ENCODE measurements at places on chromosomes 2 and 18.

DNA sequence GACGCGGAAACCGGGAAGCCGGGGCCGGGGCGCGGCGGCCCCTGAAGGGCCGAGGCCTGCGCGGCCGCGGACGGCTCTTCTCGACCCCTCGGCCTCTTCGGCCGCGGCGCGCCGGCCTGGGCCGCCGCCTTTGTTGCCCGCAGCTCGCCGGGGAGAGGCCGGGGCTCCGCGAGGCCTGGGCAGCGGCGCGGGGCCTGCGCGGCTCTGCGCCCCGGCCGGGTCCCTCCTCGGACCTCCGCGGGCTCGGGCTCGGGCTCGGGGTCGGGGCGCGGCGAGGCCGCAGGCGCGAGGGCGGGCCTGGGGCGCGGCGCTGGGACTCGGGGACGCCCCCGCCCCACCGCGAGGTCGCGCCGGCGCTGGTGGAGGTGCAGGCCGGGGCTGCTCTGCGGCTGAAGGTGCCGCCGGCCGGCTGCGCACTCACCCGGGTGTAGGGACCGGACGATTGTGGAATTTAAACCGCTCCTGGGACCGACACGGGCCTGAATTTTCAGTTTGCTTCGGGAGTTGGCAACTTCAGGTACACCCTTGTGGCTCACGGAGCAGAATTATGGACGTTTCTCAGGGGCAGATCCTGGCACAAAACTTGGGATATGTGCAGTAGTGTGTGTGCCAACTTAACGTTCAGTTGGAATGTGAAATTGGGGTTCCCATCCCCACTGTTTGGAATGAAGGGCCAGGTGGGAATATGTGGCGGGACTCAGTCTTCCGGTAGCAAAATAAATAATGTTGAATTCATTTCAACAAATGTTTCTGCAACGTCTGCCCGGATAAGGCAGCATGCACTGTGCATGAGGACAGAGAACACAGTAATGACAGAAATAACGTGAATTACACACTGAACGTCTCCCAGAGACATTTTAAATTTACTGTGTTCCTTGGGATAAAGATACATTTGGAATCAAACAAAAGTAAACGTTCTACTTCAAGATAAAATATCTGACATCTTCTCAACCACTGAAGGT, 787 bp downstream of the SOCS6 start:
- peak; percentile 20 for DNase-seq

GRCh38 chr2:55585451-55586080, 31.9 kb downstream of the PPP4R3B start:
- no peak for DNase-seq

- no peak for DNase-seq
Observed at GRCh38 chr2:97988722-97989121, 7.0 kb downstream of the TMEM131 start.

DNA sequence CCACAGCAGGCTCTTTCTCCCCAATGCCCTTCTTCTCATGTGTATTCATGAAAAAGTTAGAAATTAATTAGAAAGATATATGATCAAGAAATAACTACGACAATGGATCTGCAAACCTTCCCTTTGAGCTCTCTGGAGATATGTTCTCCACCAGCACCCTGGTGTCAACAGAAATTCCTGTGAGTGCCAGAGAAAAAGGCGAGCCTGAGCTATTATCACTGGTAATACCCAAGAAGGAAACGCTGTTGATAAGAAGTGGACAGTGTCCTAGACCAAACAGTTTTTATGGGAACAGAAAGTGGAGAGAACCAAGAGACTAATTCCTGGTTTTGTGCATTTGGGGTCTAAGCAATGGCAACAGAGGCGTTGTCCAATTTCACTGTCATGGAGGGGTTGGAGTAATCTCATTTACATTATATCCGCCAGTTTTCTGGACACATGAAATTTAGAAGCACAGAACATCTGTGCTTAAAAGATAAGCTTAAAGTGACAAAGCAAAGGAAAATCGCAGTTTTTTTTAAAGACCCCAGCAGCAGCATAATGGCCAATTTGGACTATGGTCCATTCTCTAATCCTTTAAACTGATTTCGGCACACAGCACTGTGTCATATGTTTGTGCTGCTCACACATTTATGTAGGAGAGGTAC, 47.2 kb upstream of the CDC42EP3 start:
- no peak for DNase-seq

GRCh38 chr2:73203055-73203681, 794 bp downstream of the NOTO start:
- no peak for DNase-seq

GRCh38 chr18:11980163-11980493, 1.2 kb upstream of the IMPA2 start:
- DNase-seq, result no peak

GRCh38 chr2:236180831-236181453, 12.8 kb upstream of the GBX2 start:
- DNase-seq, result no peak

DNA sequence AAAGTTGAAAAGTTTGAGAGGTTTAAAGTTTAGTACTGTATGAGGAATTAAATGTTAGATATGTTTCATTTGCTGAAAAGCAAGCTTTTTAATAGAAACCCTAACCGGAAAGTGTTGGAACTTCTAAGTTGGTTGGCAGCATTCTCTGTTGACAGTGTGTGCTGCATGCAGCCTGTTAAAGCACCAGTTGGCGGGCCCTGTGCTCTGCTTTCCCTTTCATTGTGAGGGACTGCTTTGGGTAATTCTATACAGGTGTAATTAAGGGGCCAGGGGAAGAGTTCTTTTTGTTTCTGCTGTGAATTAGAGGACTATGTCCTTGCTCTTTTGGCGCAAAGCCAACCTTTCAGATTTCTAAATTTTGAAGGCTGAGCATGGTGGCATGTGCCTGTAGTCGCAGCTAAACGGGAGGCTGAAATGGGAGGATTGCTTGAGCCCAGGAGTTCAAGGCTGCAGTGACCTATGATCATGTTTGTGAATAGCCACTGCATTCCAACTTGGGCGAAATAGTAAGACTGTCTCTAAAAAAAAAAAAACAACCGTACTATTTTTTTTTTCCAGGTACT, 20.1 kb downstream of the PLEKHB2 start:
- no peak for DNase-seq

- DNase-seq, result no peak
Observed at GRCh38 chr2:11532416-11533055, 1.3 kb upstream of the GREB1 start.

- DNase-seq, result no peak
Observed at GRCh38 chr2:119841550-119841949, 81.8 kb downstream of the PTPN4 start.

GRCh38 chr2:205761421-205761820, 79.1 kb downstream of the NRP2 start:
- DNase-seq, result no peak

- no peak for DNase-seq
Observed at GRCh38 chr2:11781602-11782001, 35.2 kb downstream of the LPIN1 start.

DNA sequence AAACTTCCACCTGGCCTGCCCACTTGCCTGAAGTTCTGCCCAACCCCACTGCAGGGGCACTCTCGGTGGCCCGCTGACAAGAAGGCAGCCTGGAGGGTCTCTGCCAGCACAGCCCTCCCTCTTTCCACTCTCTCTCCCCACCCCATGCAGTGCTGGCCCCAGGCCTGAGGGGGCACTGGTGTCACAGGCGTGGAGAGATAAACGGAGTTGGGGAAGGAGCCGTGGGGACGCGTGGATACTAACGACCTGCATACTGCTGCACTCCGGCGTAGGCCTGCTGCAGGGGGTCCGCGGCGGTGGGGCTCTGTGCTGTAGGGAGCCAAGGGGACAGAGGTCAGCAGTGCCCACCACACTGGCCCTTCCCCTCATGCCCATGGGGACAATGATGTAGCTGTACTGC, 299.3 kb downstream of the CELF4 start:
- DNase-seq, result no peak

- DNase-seq, result no peak
Observed at GRCh38 chr2:97982621-97983020, 13.1 kb downstream of the TMEM131 start.

- no peak for DNase-seq
Observed at GRCh38 chr2:197846777-197847176, 42.4 kb downstream of the PLCL1 start.

DNA sequence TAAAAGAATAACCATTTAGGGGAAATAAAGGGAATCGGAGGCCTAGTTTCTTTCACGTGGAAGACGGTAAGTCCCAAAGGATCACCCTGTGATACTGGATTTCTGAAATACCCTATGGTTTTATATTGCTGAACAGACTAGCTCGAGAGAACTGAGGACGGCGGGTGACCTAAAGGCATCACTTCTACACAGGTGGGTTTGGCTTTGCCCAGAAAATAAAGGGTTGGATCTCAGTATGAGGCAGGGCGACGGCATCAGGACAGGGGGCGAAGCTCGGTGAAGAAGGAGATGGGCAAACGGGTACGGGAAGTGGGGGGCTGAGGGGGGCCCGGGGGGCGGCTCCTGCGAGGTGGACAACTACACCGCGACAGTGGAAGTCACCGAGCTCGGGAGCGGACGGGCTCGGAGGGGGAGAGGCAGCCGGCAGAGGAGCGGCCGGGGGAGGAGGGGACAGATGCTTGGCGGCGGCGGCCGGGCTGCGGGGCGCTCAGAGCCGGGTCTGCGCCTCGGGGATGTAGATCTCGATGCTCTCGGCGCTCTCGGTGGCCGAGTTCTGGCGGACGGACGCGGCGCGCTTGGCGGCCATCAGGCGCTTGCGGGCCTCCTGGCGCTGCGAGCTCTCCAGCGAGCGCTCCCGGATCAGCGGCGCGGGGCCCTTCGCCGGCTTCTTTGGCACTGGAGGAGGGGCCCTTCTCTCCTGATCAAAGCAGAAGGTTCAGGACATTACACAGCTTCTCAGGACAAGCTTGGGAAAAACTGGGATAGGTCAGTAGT, 48.9 kb downstream of the TGIF1 start:
- DNase-seq, result peak; percentile 23

DNA sequence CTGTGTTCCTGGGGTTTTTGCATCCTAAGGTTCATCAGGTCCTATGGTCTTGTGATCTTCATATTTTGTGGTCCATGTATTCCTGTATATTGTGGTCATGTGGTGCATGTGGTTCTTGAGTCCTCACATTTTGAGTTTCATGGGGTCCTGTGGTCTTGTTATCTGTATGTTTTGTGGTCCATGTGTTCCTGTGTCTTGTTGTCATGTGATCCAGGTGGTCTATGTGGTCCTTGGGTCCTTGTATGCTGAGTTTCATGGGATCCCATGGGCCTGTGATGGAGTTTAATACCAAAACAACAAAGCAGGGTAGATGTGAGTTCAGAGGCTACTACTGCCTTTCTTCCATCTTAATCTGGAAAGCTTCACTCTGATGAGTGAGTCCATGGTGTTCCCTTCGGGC, 166.4 kb downstream of the TMEM18 start:
- no peak for DNase-seq

- DNase-seq, result no peak
Observed at GRCh38 chr2:11757101-11757500, 10.7 kb downstream of the LPIN1 start.

DNA sequence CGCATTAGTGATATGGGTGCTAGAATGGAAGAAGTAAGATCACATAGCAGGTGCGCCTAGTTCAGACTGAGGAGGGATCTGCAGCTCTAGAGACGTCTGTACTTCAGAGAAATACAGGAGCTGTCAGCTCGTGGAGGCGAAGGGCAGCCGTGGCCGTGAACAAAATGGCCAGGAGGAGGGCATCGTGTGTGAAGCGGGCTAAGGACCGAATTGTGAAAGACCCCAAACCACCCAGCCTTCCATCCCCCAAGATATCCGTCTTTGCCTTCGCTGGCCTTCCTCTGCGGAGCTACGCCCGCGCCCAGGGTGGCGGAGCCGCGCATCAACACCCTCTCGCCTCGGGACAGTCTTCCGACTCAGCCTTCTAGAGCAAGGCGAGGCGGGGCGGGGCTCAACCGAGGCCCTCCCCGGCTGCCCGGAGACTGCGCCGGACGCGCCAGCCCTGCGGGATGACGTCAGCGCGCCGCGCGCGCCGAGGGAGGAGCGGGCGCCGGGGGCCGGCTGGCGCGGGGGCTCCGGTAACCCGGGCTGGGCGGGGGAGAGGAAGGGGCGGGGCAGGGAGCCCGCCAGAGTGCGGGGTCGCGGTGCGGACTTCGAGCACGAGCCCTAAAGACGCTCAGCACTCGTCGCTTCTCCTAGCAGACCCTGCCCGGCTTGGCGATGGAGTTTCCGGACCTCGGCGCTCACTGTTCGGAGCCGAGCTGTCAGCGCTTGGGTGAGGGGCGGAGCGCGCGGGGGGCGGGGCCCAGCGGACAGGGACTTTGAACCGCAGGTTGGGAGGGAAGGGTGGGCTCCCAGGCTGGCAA, at the start of gene ZFAND2B:
Gene ZFAND2B (plus strand): TSS at position 455 of the 806 bp plus-strand sequence. CDS start 206 bp downstream, at position 661.
- DNase-seq, result peak; percentile 97

DNA sequence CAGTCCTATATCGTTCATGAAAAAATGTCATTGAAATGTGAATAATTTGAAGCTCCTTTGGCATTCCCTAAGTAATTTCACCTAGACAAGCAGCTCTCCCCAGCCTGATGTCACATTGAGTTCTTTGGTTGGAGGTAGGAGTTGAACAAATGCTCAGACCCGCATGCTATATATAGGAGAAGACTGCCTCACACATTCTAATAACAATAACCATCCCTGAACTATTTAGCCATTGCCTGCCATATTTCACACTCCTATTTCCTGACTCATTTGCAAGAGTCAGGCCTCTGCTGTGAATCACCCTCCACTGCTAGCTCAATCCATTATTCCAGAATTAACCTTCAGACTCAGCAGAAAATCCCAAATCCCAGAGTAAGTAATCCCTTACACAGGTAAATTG, 256.6 kb upstream of the ACVR2A start:
- DNase-seq, result no peak

DNA sequence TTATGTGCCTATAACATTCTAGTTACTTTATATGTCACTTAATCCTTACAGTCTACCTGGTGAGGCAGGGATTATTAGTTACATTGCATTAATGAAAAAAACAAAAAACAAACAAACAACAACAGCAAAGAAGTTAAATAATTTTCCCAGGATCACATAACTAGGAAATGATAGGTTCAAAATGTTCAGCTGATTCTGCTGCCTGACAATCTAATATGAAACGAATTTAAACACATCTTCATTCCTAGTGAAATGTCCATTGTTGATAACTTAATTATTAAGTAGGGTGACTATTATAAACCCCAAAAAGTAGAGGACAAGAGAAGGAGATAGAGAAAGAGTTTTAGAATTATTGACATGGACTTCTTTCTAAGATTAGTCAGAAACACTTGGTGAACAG, 22.6 kb downstream of the HOXD1 start:
- no peak for DNase-seq

- no peak for DNase-seq
Observed at GRCh38 chr2:44974064-44974715, 32.7 kb downstream of the SIX3 start.

GRCh38 chr2:86398500-86399474, 42.4 kb upstream of the KDM3A start:
- no peak for DNase-seq

DNA sequence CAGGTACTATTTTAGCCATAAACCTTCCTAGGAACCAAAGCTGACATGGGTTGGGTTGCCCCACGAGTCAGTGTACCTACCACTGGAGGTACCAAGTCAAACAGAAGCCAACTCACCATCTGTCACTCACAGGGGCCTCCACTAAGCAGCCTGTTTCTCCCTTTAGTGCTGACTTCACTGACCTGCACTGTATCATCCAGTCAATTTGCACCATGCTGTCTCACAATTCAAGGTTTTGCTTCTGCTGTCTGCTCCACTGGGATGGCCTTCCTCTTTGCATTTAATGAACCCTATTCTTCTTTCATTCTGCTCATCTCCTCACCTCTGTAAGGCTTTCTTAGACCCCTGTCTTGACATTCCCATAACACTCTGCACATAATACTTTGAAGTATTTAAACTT, 47.2 kb downstream of the EIF2AK3 start:
- no peak for DNase-seq
